Activated CD4-positive, alpha-beta T cell treated with anti-CD3 and anti-CD28 coated beads, Interleukin-2, amount 50 U/mL, for 24 hours (primary cell): ENCODE measurements at places on chromosomes 16 and 17.

DNA sequence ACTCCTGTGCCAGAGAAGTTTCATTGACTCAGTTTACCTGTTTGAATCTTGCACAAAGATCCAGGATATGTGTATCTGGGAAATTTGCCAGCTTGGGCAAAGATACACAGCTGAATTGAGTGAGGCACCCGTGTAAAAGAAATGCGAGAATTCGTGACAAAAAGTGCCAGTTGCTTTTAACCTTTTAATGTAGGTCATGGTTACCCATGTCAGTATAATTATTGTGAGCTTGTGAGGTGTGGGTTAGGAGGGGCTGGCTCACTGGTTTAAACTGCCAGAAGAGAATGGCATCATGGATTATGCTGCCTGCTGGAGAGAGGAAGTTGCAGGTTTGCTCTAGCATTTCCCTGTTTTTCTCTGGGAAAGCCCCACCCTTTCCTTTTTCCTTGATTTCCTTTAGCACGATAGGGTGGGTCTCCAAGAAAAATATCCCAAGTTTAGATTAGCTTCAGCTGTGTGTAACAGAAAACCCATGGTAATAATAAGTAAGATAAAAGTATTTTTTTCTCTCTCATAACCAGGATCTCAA, 24.8 kb upstream of the NDRG4 start:
- no peak for DNase-seq

GRCh38 chr16:64586781-64587180, 535.1 kb downstream of the CDH11 start:
- no peak for DNase-seq

GRCh38 chr16:23434380-23434779, 18.6 kb downstream of the COG7 start:
- DNase-seq = peak; percentile 22

- no peak for DNase-seq
Observed at GRCh38 chr16:56438038-56438437, 12.7 kb upstream of the AMFR start.

GRCh38 chr17:77434136-77435114, 293.7 kb downstream of the SEC14L1 start:
- DNase-seq = no peak

GRCh38 chr17:4887581-4887980, 11.8 kb upstream of the C17orf107 start:
- DNase-seq = no peak

- no peak for DNase-seq
Observed at GRCh38 chr17:43839670-43840108, 6.7 kb upstream of the MPP3 start.

DNA sequence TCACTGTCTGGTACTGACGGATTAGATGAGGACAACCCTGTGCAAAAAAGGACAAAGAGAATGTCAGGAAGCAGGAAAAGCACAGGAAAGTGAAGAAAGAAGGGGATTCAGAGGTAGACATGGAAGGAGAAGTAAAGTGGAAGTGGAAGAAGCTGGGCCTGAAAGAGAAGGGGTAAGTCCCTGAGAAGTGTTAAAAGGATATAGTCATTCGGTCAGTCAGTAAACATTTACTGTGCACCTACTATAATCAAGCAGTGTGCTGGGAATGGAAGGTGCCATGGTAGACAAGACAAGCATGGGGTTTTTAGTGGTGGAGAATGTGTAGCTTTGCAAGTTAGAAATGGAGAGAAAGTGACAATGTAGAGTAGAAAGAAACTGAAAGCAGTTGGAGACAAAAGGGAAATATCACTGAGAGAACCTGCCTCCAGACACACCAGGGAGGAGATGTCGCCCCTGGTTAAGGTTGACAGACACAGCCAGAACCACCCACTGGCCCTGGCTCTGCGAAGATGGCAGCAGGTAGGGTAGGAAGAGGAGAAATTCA, 4.4 kb upstream of the SP2 start:
- DNase-seq = no peak

DNA sequence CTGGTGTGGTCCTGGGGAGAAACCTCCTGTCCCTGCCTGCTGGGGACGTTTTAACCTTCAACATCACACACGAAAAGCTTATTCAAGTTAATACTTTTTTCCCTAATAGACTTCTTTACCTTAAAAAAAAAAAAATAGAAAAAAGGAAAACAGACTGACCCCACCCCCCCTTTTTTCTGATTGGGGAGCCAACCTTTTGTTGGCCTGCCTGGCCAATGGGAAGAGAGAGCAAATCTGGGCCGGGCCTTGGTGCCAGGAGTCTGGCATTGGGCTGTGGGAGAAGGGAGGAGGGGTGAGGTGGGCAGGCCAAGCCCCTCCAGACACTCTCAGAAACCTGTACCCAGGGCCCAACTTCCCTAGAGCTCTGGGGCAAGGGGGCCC, 3.0 kb downstream of the CBX8 start:
- DNase-seq = no peak

DNA sequence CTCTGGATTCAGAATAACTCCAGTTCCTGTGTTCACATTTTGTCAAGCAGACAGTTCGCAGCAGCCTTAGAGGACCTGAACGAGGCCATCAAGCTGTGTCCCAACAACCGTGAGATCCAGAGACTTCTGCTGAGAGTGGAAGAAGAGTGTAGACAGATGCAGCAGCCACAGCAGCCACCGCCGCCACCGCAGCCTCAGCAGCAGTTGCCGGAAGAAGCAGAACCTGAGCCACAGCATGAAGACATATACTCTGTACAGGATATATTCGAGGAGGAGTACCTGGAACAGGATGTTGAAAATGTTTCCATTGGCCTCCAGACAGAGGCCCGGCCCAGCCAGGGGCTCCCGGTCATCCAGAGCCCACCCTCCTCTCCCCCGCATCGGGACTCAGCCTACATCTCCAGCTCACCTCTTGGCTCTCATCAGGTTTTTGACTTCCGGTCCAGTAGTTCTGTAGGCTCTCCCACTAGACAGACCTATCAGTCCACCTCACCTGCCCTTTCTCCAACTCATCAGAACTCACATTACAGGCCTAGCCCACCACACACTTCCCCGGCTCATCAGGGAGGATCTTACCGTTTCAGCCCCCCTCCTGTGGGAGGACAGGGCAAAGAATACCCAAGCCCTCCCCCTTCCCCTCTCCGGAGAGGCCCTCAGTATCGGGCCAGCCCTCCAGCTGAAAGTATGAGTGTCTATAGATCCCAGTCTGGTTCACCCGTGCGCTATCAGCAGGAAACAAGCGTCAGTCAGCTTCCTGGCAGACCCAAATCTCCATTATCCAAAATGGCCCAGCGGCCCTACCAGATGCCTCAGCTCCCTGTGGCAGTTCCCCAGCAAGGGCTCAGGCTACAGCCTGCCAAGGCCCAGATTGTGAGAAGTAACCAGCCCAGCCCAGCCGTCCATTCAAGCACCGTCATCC, 25.9 kb downstream of the CYB561 start:
- DNase-seq = no peak

- no peak for DNase-seq
Observed at GRCh38 chr17:14198013-14198412, 38.6 kb downstream of the CDRT15 start.

GRCh38 chr17:17028059-17028877, 14.0 kb upstream of the MPRIP start:
- DNase-seq = no peak
